ENCODE measurements at places on chromosomes 12 and 14.

DNA sequence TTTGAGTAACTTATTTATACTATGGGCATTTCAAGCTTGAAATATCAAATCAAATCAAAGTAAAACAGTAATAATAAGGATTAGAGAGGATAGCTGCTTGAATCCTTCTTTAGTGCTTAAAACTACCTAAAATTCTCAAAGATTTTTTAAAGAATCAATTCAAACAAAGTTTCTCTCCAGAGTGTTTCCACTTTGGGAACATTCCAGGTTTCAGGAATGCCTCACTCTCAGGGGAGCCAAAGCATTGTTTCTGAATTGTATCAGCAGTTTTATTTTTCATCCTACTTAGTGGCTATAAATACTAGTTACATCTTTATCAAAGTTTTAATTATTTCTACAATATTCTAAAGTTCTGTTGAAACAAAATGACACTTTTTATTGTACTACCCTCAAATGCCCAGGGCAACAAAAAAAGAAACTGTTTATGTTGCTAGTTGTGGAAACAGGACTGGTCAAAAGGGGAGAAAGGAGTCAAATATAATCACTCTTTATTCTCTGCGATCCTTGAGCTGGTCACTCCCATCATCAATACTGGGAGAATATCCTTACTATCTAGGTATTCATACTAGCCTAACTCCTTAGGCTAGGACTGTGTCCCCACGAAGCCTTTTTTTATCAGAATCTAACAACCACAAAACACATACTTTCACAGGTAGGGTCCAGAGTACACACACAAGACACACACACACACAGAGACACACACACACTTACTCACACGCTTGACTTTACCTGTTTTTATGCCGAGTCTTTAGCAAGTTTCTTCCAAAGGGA, 598 bp downstream of the RASSF9 start:
- no peak for DNase-seq

GRCh38 chr12:81170072-81170471, 92.2 kb downstream of the ACSS3 start:
- DNase-seq, result no peak

- DNase-seq, result no peak
Observed at GRCh38 chr12:97305651-97306050, 157.0 kb upstream of the RMST start.

- DNase-seq, result no peak
Observed at GRCh38 chr14:23109769-23110168, 5.0 kb upstream of the CIROP start.

DNA sequence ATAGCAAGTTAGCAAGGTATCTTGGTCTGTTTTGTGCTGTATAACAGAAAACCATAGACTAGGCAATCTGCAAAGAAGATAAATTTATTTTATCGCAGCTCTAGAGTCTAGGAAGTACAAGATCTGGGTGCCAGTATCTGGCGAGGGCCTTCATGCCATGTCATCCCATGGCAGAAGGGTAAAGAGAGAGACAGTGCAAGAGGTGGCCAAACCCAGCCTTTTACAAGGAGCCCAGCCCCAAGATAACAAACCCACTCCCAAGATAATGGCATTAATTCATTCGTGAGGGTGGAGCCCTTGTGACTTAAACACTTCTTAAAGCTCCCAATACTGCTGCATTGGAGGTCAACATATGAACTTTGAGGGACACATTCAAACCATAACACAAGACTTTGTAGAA, 16.9 kb downstream of the RPS29 start:
- DNase-seq, result no peak

- no peak for DNase-seq
Observed at GRCh38 chr14:96376093-96376492, 12.8 kb downstream of the GSKIP start.

DNA sequence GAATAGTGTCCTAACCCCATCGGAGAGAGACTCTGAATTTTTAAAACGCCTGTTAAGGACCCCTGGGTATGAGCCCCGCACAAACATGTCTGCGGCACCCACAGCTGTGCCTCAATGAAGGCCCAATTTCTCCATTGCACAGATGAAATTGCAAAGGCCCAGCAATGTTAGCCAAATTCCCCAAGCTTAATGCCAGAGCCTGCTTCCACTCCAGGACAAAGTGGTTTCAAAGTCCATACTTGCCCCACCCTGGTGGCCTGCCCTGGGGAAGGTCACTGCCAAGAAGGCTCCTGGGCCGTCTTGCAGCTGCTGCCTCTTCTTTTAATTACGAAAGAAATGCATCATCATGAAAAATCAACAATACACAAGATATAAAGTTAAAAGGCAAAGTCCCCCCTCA, 1179.7 kb downstream of the VRK1 start:
- no peak for DNase-seq

GRCh38 chr12:62891805-62892549, 43.0 kb downstream of the PPM1H start:
- DNase-seq, result no peak

- no peak for DNase-seq
Observed at GRCh38 chr12:106878804-106879203, 76.9 kb upstream of the TMEM263 start.

DNA sequence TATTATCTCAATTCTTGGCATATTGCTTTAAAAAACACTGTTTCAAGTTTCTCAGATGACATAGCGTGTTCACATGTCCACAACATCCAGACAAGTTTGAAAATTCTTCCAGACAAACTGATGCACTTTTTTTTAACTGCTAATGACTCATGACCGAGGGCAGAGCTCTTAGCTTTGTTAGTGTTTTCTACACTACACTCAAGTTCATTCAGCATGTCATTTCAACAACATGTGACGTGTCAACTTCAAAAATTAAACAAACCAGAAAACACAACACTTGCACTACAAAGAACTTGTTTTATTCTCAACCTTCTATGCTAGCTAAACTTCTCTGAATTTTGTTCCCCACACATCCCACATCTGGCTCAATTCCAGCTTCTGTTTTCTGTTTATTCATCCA, 1186.3 kb upstream of the FLRT2 start:
- peak; percentile 29 for DNase-seq

GRCh38 chr12:52006726-52007157, at the start of gene TAMALIN:
Gene TAMALIN (plus strand): TSS chr12:52006946. CDS start chr12:52007020, 74 bp downstream.
- peak; percentile 94 for DNase-seq

GRCh38 chr14:95292660-95293425, 26.9 kb downstream of the CLMN start:
- DNase-seq, result no peak

GRCh38 chr14:92041203-92041602, 1.3 kb upstream of the TRIP11 start:
- no peak for DNase-seq

DNA sequence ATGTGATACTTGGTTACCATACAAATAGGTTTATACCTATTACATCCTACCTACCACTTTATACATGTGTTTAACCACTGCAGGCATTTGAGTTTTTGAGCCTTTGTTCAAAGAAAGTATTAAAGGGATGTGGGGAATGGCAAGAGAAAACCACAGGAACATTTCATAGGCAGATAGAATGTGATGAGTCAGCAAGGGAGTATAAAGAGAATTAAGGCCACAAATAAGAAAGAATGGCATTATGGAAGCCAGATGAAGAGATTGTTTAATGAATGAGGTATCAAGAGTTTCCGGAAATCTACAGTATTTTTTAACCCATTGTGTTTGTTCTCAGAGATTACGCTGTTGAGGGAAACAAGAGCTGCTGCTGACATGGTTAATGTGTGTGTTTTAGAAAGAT, 66.9 kb downstream of the METTL25 start:
- DNase-seq, result no peak

Measured in kidney (tissue), 22 donors.